ENCODE measurements at places on chromosomes 7 and 10. TPM values are rescaled to one million over a fixed set of nuclear protein-coding genes. Genes with fewer than 3 reads are reported as not detected.

DNA sequence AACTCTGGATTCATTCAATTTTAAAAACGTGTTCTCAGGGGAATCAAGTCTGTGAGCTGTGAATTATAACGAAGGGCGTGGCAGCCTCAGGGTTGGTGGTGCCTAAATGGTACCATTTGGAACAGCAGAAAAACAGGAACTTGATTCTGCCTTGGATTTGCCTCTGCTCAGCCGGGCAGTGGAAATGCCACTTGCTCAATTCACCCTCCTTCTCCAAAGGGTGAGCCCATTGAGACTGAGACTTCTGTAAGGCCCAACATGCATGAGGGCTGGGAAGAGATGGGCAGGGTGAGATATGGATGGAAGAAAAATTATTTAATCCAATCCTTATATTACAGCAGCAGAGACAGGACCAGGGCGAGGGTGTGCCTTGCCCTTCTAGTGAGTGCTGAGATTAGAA is 107.1 kb upstream of the HABP2 start:
- DNase-seq = no peak

DNA sequence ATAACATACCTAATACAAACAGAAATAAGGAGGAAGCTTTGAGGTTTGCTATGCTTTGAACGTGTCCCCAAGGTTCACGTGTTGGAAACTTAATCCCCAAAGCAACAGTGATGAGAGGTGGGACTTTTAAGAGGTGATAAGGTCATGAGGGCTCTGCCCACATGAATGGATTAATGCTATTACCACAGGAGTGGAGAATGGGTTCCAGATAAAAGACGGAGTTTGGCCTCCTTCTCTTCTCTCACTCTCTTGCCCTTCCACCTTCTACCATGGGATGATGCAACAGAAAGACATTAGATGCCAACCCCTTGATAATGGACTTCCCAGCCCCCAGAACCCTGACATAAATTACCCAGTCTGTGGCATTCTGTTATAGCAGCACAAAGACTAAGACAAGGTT is 9.6 kb downstream of the ITGB1 start:
- no peak for DNase-seq

DNA sequence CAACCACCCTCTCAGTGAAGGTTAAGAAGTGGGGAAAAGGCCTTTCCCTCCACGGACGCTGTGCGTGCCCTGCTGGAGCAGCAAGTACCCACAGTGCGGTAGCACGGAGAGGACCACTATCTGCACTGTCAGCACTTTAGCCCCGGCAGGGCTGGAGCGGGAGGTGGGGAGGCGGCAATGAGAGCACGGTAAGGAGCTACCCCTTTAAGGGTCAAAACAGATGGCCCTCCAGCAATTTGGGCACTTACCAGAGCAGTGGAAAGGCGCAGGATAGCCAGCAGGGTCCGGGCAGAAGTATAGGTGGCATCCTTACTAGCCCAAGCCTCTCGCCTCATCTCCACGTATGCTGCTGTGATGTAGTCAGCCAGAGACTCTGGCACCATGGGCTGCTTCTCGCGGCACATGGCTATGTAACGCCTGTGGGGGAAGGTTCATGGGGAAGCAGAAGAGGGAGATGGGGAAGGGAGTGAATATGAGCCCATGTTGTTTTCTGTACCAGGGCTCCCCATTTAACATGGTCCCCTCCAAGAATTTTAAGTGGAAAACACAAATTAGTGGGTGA is 5.2 kb downstream of the COPS6 start:
- DNase-seq = no peak

GRCh38 chr10:22252801-22253579 is 35.2 kb upstream of the EBLN1 start:
- DNase-seq = no peak

- DNase-seq = no peak
Observed at GRCh38 chr10:30747633-30748032, 118.1 kb upstream of the LYZL2 start.

- no peak for DNase-seq
Observed at GRCh38 chr10:113441220-113441619, 111.6 kb upstream of the HABP2 start.

- no peak for DNase-seq
Observed at GRCh38 chr10:28592953-28593352, 60.0 kb downstream of the WAC start.

GRCh38 chr10:124955243-124955642 is 13.3 kb downstream of the ZRANB1 start:
- no peak for DNase-seq

Gene GRK5
- total RNA-seq = 20.6 TPM

Gene HMX2
- not detected for total RNA-seq

Gene NPC1L1
- 0.33 TPM for total RNA-seq

Gene TAS2R41
- 1.3 TPM for total RNA-seq

Gene SDK1
- total RNA-seq = 3.7 TPM

Gene ZNF727
- 3.6 TPM for total RNA-seq

Gene ARHGAP21
- 105 TPM for total RNA-seq

All from breast epithelium (tissue), 4 donors.